Activated naive CD4-positive, alpha-beta T cell treated with anti-CD3 and anti-CD28 coated beads, Interleukin-2, amount 50 U/mL, for 72 hours (primary cell): ENCODE measurements at places on chromosomes 11 and 22. TPM values are rescaled to one million over a fixed set of nuclear protein-coding genes. Genes with fewer than 3 reads are reported as not detected.
A peak's percentile ranks its signal among the peaks of the same experiment; 100 is the strongest.

- DNase-seq: no peak
Observed at GRCh38 chr11:26332572-26332915, 614 bp downstream of the ANO3 start.

- no peak for DNase-seq
Observed at GRCh38 chr11:36870361-36870760, 272.3 kb upstream of the RAG2 start.

DNA sequence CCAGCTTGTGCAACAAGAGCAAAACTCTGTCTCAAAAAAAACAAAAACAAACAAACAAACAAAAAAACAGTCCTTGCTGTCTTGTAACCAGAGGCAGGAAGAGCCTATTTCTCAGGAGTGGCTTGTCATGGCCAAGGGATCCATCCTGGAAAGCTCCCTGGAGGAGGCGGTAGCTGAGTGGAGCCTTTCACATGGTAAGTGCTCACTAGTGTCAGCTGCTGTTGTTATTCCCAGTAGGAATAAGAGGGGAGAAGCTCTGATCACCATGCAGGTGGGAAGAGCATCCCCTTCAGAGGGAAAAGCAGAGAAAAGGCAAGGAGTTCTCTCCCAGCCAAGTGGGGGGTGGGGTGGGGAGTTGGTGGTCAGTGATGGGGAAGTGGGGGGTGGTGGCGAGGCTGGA is 54.6 kb upstream of the WNT7B start:
- peak; percentile 4 for DNase-seq

- DNase-seq: no peak
Observed at GRCh38 chr11:9142732-9143131, 51.3 kb upstream of the SCUBE2 start.

DNA sequence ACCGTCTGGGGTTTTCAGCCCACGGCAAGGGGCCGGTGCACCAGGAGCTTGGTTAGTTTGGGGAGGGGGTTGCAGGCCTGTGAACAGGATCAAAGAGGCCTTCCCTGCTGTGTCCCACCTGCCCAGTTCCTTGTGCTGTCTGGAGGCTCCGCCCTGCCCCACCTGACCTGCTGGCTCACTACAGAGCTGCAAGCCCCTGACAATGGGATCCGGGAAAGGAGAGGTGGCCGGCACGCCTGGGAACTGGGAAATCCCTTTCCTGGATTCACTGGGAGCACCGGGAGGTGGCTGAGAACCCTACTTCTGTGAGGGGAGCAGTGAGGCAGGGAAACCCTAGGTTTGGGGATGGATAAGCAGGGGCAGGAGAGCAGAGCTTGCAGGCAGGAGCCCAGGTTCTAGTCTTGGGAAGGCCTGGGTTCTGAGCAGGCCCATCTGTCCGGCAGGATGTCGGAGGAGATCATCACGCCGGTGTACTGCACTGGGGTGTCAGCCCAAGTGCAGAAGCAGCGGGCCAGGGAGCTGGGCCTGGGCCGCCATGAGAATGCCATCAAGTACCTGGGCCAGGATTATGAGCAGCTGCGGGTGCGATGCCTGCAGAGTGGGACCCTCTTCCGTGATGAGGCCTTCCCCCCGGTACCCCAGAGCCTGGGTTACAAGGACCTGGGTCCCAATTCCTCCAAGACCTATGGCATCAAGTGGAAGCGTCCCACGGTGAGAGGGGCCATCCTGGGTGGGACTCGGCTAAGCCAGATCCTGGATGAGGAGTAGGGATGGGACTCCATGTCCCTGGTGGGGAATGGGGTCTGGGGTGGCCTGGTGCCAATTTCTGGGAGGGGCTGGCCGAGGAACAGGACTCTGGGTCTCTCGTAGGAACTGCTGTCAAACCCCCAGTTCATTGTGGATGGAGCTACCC is 786 bp downstream of the CAPN1 start:
- no peak for DNase-seq

- DNase-seq: no peak
Observed at GRCh38 chr11:74909385-74909784, 39.5 kb downstream of the XRRA1 start.

- DNase-seq: no peak
Observed at GRCh38 chr22:47355776-47356510, 593.5 kb downstream of the TBC1D22A start.

- no peak for DNase-seq
Observed at GRCh38 chr22:43154887-43155536, 3.7 kb downstream of the TSPO start.

The ARRB1 gene
- 28.9 TPM for total RNA-seq

The SCARF2 gene
- total RNA-seq: 0.91 TPM

The C11orf42 gene
- not detected for total RNA-seq

The KIAA1671 gene
- total RNA-seq: 2.0 TPM

The C11orf16 gene
- not detected for total RNA-seq

The SGSM1 gene
- total RNA-seq: 0.20 TPM

The DEPDC5 gene
- 50.1 TPM for total RNA-seq
